Left renal cortex interstitium (tissue), 4 donors: ENCODE measurements at places on chromosomes 1 and 21. TPM values are rescaled to one million over a fixed set of nuclear protein-coding genes. Genes with fewer than 3 reads are reported as not detected.

FCRLB gene
- 4.8 TPM for polyA plus RNA-seq

SMPDL3B gene
- polyA plus RNA-seq, result 15.0 TPM

IVL gene
- 0.08 TPM for polyA plus RNA-seq

OR2G6 gene
- 0.04 TPM for polyA plus RNA-seq

AADACL4 gene
- 1.9 TPM for polyA plus RNA-seq

DMRTA2 gene
- not detected for polyA plus RNA-seq

FAM72D gene
- 1.8 TPM for polyA plus RNA-seq

MUTYH gene
- 40.4 TPM for polyA plus RNA-seq

LINGO4 gene
- not detected for polyA plus RNA-seq

SMCP gene
- polyA plus RNA-seq, result not detected

RUNX3 gene
- polyA plus RNA-seq, result 0.81 TPM

PLA2G5 gene
- polyA plus RNA-seq, result not detected

PDXK gene
- polyA plus RNA-seq, result 66.1 TPM

OR2M2 gene
- not detected for polyA plus RNA-seq

RAB3B gene
- polyA plus RNA-seq, result 4.2 TPM

VTCN1 gene
- 30.3 TPM for polyA plus RNA-seq

GJA9 gene
- polyA plus RNA-seq, result 0.74 TPM
